ENCODE measurements at places on chromosomes 13 and 19.

- no peak for DNase-seq
These were observed 2117.6 kb downstream of the PCDH9 start for GRCh38 chr13:65112531-65112941.

DNA sequence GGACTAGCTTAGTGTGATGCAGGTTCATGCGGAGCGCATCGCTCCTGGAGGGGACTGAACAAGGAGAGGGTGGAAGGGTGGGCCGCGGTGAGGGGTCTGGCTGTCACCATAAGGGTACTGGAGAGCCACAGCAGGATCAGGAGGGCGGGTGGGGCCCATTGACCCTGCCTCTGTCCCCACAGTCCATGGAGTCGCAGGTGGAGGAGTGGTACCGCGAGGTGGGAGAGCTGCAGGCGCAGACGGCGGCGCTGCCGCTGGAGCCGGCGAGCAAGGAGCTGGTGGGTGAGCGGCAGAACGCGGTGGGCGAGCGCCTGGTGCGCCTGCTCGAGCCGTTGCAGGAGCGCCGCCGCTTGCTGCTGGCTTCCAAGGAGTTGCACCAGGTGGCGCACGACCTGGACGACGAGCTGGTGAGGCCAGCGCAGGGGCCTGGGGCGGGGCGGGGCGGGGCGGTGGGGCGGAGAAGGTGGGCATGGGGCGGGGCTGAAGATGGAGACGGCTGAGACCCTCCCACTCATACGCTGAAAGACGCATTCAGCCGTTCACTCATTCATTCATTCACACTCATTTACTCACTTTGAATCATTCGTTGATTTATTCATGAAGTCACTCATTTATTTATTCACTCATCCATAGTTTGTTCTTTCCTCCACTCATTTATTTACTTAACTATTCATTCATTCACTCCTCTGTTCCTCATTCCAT, 27.5 kb upstream of the SHKBP1 start:
- DNase-seq: peak; percentile 82

DNA sequence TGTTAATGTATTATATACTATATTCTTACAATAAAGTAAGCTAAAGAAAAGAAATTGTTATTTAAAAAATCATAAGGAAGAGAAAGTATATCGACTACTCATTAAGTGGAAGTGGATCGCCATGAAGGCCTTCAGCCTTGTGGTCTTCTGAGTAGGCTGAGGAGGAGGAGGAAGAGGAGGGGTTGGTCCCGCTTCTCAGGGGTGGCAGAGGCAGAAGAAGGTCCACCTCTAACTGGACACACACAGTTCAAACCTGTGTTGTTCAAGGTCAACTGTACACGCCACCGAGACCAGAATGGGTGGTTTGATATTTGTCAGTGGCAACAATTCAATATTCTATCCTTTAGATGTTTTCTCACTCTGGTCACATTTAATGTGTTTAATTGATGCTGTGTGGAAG, 67.2 kb downstream of the ALOX5AP start:
- DNase-seq: no peak

DNA sequence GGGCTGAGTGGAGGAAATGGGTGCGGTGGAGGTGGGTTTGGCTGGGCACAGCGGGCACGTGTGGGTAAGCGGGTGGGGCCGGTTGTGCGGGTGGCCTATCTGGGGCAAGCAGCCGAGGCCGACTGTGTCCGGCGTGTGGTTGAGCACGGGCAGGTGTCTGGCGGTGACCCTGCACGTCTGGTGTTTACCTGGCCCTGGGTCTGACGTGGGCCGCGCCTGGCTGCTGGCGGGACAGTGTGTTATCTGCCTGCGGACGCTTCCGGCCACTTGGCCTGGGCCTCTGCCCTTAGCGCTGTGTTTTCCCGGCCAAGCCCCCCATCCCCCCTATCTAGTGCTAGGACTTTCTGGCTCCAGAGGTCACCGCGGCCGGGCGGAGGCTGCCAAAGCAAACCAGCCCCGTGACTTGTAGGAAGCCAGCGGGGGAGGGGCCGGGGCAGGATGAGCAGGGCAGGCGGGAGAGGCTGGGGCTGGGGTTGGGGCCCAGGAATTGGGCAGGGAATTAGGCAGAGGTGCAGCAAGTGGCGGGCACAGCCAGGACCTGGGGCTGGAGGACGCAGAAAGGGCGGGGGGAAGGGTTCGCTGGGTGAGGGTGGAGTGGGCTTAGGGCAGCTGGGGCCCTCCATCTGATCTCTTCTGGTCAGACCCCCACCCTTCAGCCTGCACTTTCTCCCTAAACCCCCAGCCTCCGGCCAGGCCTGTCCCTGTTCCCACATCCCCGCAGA, 534 bp upstream of the HPN start:
- peak; percentile 47 for DNase-seq

DNA sequence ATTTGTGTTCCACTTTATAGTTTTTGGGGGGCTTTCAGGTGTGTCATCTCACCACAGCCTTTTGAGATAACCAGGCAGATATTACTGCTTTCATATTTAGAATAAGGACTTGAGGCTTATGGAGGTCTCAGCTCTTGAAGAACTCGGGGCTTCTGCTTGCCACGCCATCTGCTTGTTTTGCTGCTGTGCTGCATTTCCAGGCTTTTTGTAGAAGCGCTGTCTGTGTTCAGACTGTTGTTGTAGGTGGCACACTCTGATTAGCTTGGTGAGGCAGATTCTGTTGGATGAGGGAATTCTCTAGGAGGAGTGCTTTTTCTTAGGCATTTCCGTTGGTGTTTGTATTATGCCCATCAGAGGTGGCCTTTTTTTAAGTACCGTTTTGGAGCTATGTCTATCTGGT, 57.2 kb downstream of the WASF3 start:
- no peak for DNase-seq

GRCh38 chr13:99422586-99423220, 78.6 kb upstream of the TM9SF2 start:
- peak; percentile 7 for DNase-seq

GRCh38 chr19:6241680-6242377, 37.9 kb downstream of the MLLT1 start:
- DNase-seq: no peak

DNA sequence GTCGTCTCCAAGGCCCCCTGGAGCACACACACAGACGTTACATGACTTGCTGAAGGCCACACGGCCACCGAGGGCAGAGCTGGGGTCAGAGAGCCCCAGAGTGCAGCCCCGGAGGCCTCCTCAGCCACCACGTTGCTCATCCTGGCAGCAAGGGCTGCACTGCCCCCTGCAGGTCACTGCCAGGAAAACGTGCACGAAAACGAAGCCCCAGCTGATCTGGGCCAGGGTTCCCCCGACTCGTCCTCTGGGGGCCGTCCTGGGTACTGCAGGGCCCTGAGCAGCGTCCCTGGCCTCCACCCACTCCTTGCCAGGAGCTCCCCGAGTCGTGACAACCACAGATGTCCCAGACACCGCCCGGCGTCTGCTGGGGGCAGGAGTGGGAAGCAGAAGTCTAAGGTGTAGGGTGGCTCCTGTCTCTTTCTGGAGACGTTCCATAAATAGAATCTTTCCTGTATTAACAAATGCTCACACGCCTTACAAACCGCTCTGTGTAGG, 3.4 kb downstream of the TPGS1 start:
- peak; percentile 97 for DNase-seq

DNA sequence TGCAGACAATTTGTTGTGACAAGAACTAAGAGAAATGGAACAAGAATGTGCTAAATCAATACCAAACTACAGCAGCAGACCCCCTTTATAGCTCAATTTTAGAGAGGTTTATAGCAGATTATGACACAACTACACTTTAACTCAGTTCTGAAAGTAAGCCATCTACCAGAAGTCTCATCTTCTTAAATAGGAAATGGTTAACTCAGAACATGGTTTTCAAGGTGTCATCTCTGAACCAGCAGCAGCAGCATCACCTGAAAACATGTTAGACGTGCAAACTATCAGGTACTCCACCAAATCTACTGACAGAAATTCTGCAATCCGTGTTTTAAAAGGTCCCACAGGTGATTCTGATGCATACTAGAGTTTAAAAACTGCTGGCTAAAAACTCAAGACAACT, 6.8 kb downstream of the LHFPL6 start:
- no peak for DNase-seq

- peak; percentile 42 for DNase-seq
These were observed at the start of gene TMEM38A for GRCh38 chr19:16660763-16661479. Gene TMEM38A, plus strand, starts transcription at chr19:16661139. Its CDS starts 79 bp downstream, at chr19:16661218.

- DNase-seq: peak; percentile 90
These were observed 9.3 kb downstream of the PLEKHA4 start for GRCh38 chr19:48858984-48859710.

DNA sequence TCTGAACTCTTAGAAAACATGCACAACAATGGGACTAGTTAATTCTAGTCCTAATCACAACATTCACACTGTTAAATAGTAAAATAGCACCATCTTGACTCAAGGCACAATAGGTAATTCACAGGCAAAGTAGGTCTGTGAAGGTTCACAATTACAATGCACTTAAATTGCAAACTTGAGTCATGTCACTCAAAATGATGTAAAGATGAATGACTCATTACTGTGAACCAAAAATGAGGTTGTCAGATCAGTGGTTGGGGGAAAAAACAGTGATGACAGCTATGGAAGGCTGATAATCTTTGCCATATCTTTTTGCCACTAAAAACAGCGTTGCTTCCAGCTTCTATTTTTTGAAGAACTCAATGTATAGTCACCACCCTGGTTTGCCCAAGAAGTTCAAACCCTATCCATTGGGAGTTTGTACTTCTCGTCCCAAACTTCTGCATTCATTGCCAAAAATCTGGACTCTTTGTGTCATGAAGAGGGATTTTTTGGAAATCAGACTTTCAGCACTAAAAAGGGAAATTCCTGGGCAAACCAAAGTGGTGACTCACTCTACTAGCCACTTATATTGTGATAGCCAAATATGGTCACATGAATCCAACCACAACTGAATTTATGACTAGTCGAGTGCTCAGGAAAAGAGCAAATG, 200.9 kb upstream of the TMTC4 start:
- DNase-seq: no peak

DNA sequence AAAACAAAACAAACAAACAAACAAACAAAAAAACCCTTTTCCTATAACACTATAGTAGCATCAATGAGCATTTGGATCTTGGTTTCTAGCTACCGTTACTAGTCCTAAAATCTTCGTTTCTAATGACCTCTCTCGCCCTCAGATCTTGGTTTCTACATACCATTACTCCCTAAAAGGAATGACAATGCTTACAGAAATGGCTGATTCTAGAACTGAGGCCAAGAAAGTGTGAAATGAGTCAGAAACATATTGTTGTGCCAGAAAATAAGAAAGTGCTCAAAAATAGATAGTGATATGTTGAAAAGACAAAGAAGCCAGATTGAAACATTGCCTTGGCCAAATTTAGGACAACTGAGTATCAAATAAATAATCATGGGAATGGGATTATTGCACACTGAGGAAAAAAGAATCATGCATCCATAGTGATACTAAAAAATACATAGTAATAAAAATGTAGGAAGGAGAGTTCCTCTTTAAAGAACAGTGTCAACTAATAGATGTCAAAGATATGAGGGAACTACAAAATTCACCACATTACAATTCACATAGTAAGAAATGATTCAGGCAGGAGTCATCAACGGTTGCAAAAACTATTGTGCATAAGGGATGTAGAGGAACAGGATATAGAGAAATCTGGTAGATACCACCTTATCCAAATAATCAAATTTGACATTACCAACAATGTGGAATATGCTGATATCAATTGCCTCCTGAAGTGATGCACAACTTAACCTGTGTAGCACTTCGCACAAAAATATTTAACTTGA, 386.6 kb downstream of the DIAPH3 start:
- no peak for DNase-seq

- no peak for DNase-seq
These were observed 731.7 kb upstream of the MIR17HG start for GRCh38 chr13:90615767-90616166.

DNA sequence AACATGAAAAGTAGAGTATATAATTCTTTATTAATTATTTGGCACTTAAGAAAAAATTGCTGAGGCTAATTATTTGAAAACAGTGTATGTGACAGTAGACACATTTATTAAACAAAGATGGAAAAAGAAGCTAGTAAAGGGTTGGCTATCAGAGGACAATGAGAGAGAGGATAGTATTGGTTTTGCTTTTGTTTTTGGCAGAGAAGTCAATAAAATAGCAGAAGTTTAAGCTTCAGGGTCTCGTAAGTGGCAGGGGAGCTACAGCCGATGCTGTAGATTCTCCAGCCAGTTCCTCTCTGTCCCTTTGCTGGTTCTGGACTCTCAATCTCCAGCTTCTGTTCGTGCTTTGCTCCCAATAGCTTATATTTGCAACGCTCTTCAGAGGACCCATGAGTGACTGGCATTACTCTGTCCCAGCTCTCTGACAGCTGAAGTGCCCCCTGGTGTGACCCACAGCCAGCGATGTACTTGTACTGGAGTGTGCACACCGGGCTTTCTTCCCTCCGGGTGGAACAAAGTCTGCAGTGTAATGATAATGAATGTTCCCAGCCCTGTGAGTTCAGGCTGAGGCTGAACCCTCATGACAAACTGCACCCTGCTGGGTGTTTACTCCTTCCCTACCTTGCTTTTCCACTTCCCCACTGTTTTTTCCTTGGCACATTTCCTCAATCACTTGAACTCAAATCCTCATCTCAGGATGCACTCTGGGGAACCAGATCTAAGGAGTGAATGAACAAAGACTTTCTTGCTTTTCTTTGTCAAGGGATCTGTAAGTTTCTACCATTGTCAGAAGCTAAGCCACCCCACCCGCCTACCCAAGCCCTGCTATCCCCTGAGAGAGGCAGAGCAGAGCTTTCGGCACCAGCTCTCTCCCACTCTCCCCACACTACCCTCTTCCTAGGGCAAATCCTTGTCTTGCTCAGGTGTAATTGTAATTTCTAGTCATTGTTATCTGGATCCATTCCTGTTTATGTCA, 254.8 kb downstream of the LHFPL6 start:
- no peak for DNase-seq

DNA sequence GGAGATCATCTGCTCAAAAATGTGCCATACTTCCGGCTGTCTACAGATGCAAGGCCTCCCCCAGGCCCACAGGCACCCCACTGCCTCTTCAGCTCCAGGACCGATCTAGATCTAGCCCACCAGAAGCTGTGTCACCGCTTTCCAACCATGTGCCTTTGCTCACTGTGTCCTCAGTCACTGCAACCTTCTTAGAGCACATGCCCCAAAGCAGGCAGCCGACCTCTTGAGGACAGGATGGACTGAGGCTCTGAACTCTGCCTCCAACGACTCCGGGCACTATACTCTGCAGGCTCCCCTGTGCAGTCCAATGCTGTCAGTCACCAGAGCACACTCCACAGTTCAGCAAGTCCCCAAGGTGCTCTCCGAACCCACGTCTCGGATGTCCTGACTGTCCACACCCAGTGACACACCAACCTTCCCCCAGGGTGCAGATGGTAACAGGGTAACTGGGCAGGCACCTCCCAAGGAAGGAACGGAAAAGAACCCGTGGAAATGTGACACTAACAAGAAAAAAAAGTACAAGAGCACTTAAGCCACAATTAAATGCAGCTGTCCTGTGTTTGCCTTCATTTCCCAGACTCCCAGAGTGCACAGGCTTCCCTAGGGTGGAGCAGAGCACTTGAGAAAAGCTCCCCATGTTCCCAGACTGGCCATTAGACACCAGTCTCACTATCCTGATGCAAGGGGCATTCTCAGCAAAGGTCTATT, 4.8 kb downstream of the STK24 start:
- peak; percentile 52 for DNase-seq

Measured in activated CD4-positive, alpha-beta memory T cell treated with anti-CD3 and anti-CD28 coated beads for 36 hours (primary cell).